Activated T-cell treated with anti-CD3 and anti-CD28 coated beads, Interleukin-2, amount 50 U/mL, for 72 hours (primary cell): ENCODE measurements at places on chromosomes 7 and 10.

- no peak for DNase-seq
These were observed 88.1 kb downstream of the TCF7L2 start for GRCh38 chr10:113038183-113038582.

DNA sequence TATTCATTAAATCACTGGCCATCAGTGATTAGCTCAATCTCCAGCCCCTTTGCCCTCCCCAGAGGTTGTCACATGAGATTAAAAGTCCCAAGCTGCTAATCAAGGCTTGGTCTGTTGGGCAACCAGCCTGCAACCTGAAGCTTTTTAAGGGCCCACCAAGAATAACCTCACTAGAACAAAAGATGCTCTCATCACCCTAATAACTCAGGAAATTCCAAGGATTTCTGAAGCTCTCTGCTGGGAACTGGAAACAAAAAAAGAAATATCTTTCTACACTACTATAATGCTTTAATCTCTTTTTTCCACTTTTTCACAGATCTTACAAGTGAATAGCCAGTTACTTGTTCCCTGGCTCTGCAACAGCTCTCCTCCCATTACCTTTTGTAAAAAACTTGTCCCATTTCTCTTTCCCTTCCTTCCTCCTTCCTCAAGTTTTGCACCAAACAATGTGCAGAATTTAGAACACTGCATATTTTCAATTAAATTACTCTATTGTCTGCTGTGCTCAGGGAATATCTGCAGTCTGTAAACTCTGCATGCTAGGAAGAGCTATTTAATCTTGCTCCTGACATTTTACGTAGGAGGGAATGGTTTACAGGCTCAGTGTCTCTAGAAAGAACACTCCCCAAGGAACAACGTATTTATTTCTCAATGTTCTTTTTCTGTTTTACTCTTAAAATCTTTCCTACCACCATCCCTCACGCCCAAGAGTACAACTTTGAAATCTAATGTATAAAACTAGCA lies 169.1 kb downstream of the IMMP2L start:
- no peak for DNase-seq

DNA sequence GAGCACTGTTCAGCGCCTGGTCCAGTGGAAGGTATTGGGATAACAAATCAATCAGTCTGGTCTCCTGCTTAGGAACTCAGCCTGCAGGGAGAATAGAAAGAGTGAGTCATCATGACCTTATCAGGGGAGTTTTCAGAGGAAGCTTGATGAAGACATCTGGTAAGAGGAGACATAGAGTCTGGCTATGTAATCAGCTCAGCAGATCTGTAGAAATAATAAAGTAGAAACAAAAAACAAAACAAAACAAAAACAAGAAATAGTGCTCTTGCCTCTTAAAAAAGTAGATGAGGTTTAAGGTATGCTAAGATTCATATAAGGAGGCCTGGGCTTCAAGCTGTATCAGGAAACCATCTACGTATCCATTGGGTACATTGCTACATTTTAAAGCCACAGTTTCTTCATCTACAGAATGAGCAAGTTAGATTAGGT lies 14.4 kb downstream of the TAS2R41 start:
- no peak for DNase-seq

DNA sequence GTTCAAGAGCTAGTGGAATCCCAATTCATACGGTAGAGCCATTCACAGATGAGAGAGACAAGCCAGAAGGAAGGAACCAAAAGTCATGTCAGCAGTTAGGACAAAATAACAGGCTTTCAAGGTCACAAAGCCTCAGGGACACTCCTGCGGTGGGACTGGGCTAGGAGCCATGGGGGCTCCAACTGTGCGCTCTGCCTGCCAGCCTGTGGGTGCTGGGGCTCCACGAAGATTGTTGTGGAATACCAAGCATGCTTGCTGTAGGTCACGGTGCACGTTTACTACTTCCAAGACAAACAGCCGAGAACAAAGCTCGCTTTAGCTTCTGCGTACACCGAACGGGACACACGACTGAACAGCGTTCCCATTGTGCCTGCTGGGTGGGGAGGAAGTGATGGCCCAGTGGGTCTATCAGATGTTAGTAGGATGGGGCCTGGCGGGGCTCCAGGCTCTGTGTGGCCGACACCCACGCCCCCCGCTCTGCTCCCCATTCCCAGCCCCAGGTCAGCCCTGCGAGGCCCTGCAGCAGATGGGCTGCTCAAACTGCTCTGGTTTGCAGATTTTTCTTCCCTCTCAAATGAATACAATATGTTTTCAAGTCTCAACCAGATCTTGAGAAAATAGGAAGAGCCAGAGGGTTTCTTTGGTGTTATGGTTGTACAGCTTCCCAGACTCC lies 158.9 kb downstream of the EGFR start:
- no peak for DNase-seq

- DNase-seq: no peak
These were observed 72.0 kb downstream of the FAM53B start for GRCh38 chr10:124672181-124672638.

DNA sequence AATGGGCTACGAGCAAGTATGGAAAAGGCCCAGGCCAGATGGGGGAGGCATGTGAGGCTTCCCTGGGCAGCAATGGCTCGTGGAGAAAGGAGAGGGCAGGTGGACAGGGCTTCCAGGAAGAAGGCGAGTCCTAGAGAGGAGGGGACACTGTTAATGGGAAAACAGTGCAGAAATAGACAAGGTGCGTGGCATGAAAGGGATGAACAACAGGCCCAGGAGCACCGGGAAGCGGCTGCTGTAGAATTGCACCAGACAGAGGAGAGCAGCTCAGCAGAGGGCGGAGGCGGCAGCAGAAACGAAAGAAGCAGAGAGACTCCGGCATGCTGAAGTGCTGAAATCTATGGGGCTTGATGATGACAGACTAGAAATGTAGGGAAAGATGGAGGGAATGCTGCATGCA lies 102.1 kb downstream of the PIP4K2A start:
- DNase-seq: no peak
